ENCODE measurements at places on chromosomes 1 and 21.

- no peak for DNase-seq
These were observed 33.9 kb downstream of the TMEM51 start for GRCh38 chr1:15187175-15188129.

DNA sequence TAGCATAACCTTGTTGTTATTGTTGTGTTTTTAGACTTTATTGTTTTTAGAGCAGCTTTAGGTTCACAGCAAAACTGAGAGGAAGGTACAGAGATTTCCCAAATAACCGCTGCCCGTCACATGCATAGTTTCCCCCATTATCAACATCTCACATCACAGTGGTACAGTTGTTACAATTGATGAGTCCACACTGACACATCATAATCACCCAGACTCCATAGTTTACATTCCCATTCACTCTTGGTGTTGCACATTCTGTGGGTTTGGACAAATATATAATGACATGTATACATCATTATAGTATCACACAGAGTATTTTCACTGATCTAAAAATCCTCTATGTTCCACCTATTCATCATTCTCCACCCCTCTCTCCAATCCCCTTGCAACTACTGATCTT lies 25.9 kb upstream of the TOR3A start:
- no peak for DNase-seq

DNA sequence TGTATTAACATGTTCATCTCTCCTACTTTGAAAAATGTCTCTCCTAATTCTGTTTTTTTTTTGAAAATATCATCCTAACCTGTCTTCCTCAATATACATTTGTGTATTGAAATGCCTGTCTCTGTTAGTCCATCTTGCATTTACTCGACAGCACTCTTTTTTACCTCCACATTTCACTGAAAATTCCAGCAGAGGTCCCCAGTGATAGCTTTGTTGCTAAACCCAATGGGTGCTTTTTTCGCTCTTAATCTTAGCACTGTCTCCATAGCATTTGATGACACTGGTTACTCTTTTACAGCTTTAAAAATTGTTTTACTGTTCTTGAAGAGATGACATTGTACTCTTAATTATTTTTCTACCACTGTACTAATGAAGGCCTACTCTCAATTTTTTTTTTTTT lies 10.8 kb downstream of the OSBPL9 start:
- peak; percentile 30 for DNase-seq

- DNase-seq, result no peak
These were observed 6.0 kb upstream of the LRRC71 start for GRCh38 chr1:156914440-156914856.

DNA sequence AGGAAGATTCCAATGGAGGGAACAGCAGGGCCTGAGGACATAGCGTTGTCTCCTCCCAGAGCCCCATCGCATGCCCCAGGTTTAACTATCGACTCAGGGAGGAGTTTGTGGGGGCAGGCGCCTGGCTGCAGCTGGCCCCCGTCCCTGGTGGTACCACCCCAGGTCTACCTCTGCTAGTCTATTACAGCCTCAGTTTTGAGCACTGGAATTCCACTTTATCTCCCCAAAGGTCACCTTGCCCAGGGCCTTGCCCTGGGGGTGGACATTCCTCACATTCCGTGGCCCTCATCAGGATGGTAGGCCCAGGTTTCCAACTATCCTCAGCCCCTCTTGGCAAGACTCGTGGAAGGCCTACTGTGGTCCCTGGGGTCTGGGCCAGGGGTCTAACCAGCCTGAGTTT lies 65.4 kb upstream of the SSBP3 start:
- no peak for DNase-seq

DNA sequence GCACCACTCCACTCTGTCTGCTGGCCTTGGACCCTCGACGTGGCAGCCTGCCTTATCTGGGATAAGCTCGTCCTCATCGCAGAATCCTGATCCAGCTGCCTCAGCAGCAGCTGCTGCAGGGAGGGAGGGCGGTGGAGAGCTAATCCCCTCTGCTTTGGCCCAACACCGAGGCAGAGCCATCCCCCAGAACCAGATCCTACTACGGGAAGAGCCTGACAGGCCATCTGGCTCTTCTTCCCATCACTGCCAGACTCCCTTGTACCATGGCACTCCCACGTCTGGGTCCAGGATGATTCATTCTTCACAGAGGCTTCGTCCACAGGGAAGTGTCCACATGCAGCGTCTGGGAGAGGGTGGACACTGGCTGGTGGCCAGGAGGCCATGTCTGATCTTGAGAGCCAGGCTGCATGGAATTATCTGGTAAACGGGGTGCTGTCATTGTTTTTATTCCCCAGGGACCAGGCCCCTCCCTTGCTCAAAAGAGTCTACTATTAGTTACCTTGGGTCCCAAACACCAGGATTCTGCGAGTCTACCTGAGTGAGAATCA lies 14.6 kb upstream of the PKP1 start:
- DNase-seq, result no peak

- DNase-seq, result no peak
These were observed 2.9 kb downstream of the PPM1J start for GRCh38 chr1:112712191-112712590.

- no peak for DNase-seq
These were observed 20.7 kb upstream of the CLIC4 start for GRCh38 chr1:24724345-24725208.

- DNase-seq, result no peak
These were observed 46.6 kb downstream of the PCP4 start for GRCh38 chr21:39913706-39914305.

DNA sequence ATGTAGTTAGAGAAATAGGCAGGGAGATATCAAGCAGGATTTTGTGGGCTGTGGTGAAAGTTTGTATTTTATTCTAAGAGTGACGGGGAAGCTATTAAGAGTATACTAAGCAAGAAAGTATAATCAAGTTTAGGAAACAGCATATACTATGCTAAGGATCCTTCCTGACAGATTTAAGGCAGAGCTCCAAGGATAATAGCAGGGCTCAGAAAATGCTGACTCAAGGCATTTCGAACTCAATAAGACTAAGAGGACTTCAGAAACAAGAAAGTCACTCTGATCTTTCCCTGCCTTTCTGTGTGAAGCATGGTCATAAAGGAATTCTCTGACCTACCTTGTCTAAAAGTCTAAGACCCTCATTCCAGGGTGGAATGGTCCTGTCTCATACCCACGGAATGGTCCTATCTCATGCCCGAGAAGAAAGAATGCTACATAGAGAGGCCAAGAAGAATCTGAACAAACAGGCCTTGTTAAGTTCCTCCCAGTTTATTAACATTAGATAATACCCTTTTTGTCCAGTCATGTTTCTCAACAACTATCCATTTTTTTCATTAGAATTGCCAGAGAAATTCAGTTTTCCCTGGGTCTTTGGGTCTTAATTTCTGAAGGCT lies 59.1 kb downstream of the HFM1 start:
- DNase-seq, result no peak

DNA sequence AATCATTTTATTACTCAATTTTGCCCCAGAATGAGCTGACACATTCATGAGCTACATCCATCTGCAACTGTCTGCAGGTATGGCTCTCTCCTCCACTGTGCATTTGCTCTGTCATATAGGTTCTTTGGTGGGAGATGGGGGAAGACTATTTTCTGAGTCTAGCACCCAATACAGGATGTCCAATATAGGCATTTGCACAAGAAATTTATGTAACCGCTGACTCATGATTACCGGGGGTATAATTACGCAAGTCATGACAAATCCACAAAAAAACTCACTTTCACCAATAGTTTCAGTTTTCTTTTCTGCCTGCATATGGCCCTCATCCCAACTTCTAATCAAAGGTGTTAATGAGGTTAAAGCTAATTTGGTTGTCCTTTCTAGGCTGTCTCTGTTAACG lies 17.5 kb upstream of the VSIG8 start:
- no peak for DNase-seq

DNA sequence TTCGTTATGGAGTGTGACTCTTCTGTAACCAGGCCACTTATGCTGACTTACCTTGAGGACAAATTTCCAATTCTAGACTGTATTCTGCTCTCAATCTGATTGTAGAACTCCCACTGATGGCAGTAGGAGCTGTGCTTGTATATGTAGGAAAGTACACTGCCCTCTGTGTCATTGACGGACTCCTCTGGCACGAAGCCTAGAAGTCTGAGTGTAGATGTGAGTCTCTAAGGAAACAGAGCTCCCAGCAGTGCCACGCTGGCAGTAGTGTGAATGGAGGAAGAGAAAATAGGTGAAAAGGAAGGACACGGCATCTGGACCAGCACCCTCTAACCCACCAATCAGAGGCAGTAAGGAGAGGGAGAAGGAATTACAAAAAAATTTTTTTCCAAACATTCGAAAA lies 130.4 kb upstream of the ADGRL2 start:
- DNase-seq, result no peak

DNA sequence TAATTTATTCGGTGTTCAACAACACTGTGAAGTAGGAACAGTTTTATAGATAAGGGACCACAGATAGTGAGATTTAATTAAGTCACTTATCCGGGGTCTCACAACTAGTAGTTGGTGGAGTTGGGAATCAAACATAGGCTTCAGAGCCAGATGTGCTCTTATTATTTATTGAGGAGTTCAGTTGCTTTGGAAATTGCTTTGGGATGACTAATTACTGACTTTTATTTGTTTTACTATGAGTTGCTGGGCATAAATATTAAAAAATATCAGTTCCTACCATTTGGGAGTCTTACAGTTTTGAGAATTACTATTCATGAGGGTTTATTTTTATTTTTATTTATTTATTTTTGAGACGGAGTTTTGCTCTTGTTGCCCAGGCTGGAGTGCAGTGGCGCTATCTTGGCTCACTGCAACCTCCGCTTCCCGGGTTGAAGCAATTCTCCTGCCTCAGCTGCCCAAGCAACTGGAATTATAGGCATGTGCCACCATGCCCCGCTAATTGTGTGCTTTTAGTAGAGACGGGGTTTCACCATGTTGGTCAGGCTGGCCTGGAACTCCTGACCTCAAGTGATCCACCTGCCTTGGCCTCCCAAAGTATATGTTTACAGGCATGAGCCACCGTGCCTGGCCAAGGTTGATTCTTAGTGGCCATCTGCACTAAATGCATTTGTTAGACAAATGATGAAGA lies 27.7 kb downstream of the THRAP3 start:
- DNase-seq, result no peak

DNA sequence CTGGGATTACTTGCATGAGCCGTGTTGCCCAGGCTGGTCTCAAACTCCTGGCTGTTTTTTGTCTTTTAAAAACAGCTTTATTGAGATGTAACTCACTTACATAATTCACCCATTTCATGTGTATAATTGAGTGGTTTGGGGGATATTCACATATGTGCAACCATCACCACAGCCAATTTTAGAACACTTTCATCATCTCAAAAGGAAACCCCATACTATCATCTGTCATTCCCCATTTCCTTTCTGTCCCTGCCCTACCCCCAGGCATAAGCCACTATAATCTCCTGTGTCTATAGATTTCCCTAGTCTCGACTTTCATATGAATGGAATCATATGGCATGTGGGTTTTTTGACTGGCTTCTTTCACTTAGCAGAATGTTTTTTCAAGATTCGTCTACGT lies 43.3 kb downstream of the GPR137B start:
- no peak for DNase-seq

DNA sequence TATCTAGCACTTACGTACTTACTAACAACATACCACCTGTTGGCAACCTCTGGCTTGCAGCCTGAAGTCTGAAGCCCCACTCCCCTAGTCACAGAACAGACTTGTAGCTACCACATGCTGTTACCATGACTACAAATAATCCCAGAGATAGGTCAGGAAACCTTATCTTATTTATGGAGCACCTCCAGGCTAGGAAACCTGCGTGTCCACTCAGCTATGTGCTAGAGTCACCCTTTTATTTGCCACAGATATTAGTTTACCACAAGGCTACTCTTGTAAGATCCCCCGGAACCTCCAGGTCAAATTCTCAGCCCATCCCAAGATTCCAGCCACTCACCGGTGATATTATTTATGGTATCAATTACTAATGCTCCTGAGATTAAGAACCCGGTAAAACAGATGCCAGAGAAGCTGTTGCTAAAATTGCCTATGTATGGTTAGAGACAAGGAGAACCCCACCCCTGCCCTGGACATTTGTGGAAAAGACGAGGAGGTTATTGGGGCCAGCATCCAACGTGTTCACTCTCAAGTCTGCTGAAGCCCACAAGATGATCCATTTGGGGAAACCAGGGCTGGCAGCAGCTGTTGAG lies 116.5 kb downstream of the TBX15 start:
- no peak for DNase-seq

DNA sequence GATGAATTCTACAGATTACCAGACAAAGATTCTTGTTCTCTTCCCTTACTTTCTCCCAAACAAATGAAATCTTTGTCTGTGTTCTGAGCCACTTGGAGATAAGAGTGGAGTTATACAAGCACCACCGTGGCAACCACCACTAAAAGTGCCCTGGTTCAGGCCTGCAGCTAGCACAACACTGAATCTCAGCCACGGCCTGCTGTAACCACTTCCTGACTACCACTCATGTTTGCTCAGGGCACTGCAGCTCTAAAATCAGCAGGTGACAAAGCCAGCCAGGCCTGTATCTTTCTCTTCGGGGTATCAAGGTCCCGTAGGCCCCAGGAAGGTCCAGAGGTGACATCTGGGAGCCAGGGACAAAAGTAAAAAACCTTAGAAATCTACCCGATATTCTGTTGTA lies 3.2 kb upstream of the OR2T6 start:
- DNase-seq, result no peak

DNA sequence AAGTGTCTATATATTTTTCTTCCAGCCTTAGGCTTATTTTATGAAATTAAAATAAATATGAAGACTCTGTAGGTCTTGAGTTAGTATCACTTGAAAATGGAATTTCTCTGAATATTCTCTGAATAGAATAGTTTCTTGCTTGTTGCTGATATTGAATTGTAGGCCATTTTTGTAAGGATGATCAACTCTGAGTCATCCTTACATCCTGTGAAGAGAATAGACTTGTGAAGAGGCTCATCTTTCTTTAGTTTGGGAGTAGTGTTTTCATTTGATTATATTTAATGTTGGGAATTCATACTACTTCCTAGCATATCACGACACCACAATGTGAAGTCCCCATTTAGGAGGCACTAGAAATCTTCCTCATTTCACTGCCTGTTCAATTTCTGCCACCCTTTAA lies 27.5 kb upstream of the CD1D start:
- no peak for DNase-seq

DNA sequence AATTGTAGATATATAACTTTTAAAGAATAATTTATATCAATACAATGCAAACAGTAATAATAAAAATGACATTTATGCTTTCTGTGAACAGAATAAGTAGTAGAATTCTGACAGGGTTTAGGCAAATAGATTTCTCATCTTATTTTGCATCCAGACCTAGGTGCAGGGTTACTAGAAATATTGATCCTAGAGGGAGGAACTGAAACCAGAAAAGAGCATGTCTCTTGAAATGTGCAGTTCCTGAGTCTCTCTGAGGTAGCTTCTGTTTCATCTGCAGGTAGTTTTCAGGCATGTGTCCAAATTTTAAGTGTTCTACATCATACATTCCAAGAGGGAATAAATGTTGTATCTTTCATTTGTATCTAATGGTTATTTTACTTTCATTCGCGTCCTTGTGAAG lies 631.9 kb upstream of the ADGRL4 start:
- DNase-seq, result no peak

GRCh38 chr1:63000508-63000907 lies 216.6 kb downstream of the ATG4C start:
- no peak for DNase-seq

- DNase-seq, result no peak
These were observed at the start of gene CFAP74 for GRCh38 chr1:2003541-2004131. CFAP74 (minus strand) TSS chr1:2003786; CDS start chr1:1990956, 12,830 bp downstream.

- DNase-seq, result no peak
These were observed 354.9 kb upstream of the SNX7 start for GRCh38 chr1:98306517-98307089.

All from CD4-positive, alpha-beta T cell treated with Interleukin-21 for 1 hour (primary cell).